ENCODE measurements at places on chromosomes 11 and 22.

DNA sequence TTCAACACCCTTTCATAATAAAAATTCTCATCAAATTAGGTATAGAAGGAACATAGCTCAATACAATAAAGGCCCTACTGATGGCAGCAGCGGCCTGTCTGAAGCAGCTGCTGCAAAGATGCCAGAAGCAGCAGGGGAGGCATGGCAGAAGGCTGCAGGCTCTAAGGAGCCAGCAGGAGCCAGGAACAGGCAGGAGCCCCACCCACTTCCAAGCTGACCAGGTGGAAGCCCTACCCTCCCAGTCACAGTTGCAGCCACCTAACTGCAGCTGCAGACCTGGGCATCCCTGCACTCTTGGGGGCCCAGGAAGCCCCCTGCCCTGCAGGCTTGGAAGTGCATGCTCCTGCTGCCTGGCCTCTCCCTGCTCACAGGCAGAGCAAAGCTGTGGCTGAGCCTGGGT is 18.2 kb upstream of the OR6A2 start:
- no peak for DNase-seq

GRCh38 chr22:45966895-45967365 is 10.0 kb downstream of the WNT7B start:
- no peak for DNase-seq

- no peak for DNase-seq
Observed at GRCh38 chr11:114259124-114259526, 37.1 kb upstream of the NNMT start.

DNA sequence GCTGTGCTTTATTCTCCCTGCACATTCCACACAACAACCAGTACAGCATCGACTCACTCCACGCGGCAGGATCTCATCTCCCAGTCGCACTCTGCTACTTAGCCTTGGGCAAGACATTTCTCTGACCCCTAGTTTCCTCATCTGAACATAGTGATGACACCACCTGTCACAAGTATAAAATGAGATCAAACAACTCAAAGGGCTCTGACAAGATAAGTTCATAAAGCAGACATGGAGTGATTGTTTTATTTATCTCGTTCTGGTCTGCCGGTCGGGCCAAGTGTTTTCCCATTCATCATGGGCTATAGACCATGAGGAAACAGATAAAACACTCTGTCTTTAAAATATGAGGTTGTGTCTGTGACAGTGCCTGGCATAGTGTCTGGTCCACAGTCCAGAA is 35.0 kb downstream of the DSCAML1 start:
- no peak for DNase-seq

DNA sequence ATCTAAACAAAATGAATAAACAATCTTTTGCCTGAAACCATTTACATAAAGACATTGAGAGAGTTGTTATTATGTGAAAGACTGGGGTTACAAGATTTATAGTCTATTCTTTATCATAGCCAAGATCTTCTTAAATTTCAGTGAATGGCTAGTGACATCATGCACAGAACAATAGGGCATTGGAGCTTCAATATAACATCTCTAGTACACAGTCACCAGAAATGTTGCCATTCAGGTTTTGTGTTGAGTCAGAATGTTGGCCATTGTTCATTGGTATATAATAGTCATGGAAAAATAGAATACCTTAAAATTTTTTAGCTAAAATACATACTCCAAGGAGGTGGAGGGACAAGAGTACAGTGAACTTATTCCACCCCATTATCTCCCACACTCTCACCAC is 44.3 kb downstream of the SLC5A12 start:
- no peak for DNase-seq

DNA sequence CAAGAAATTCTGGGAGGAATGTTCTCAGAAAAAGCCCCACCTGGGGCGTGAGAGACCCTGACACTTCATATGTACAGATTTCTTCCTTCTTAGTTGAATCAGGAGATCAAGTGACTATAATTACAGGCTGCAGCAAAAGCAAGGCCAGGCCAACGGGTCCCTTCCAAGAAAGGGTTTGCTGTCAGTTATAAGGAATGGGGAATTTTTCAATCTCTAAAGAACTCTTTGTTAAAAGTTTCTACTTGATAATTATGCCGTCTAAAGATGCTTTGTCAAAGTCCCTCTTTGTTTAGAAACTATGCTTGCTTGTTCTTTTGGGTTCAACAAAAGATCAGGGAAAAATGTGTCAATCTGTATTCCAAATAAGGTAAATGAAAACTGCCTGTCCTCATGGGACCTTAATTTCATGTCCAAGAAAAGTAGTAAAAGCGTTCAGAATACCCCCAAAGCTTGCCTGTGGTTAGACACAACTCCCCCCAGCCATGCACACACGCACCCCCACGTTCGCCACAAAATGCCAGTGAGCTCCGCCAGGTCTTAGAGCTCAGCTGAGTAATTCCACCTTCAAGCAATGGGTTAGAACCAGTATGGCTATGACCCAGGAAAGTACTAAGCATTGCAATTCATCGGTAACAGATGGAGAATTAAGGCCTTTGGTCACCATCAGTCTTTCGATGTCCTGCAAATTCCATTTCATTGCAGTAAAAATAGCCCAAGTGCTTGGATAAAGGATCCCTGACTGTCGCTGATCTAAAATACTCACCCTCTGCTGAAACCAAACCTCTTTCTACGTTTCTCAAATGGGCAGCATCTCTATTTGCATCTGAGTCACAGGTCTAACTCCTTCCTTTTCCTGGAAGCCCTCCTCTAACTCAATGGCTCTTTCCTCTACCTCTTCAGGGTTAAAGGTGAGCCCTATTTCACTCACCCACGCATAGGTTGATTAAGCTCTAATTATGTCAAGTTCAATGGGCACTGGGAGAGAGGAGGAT is 419.2 kb upstream of the SYN3 start:
- no peak for DNase-seq

- no peak for DNase-seq
Observed at GRCh38 chr11:131670876-131671275, 300.5 kb downstream of the NTM start.
